ENCODE measurements at places on chromosomes 2 and 18.

- peak; percentile 18 for DNase-seq
These were observed 677 bp downstream of the GAD1 start for GRCh38 chr2:170817093-170818035.

- DNase-seq = no peak
These were observed 10.5 kb upstream of the NOL10 start for GRCh38 chr2:10700078-10700803.

GRCh38 chr2:10208736-10209135, 86.2 kb downstream of the RRM2 start:
- DNase-seq = no peak

DNA sequence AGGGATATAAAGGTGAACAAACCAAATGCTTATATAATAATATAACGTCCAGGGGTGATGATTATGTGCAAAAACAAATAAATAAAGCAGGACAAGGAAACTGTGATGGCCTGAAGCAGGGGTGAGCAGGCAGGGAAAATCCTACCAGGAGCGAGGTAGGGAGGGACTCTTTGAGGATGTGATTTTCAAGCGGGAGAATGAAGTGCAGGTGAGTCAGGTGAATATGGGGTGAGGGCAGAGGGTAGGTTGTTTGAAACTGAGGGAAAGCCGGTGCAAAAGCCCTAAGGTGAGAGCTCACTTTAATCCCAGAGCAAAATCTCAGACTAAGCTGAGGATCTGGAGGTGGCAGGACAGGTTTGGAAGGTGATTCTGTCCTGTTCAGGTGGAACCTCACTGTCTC, 40.7 kb downstream of the CYP26B1 start:
- no peak for DNase-seq

DNA sequence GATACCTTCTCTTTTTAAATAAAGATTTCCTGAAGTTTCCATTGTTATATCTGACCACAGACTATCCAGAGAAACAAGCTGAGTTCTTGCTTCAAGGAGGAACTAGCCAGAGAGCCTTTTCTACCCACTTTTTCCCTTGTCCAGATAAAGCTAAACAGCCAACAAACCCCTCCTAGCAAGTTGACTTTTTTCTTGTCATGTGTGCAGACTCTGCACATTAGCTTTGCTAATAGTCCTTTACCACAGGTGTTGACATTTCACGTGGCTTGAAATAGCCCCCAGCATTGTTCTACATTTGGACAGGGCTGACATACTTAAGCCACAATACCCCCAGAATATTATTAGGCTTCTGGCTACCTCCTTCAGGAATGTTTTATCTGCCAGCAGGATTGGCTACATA, 40.7 kb downstream of the PCBP1 start:
- DNase-seq = no peak

- no peak for DNase-seq
These were observed 126.9 kb upstream of the DAPL1 start for GRCh38 chr2:158668001-158668765.

DNA sequence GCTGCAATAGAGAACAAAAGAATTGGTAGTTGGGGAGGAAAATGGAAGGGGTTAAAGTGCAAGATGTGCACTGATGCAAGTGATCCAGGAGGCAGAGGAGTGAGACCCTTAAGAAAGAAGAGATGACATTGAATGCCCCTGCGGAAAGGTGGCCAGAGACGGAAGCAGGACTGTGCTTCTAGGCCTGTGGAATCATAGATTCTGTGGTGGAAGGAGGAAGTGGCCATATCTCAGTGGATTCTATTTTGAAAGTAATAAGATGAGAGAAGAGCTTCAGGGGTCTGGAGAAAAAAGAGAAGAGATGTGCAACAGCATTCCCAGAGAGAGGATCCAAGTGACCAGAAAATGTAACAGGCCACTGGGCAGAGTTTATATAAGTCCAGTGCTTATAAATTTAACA, 18.6 kb upstream of the GYPC start:
- DNase-seq = no peak

DNA sequence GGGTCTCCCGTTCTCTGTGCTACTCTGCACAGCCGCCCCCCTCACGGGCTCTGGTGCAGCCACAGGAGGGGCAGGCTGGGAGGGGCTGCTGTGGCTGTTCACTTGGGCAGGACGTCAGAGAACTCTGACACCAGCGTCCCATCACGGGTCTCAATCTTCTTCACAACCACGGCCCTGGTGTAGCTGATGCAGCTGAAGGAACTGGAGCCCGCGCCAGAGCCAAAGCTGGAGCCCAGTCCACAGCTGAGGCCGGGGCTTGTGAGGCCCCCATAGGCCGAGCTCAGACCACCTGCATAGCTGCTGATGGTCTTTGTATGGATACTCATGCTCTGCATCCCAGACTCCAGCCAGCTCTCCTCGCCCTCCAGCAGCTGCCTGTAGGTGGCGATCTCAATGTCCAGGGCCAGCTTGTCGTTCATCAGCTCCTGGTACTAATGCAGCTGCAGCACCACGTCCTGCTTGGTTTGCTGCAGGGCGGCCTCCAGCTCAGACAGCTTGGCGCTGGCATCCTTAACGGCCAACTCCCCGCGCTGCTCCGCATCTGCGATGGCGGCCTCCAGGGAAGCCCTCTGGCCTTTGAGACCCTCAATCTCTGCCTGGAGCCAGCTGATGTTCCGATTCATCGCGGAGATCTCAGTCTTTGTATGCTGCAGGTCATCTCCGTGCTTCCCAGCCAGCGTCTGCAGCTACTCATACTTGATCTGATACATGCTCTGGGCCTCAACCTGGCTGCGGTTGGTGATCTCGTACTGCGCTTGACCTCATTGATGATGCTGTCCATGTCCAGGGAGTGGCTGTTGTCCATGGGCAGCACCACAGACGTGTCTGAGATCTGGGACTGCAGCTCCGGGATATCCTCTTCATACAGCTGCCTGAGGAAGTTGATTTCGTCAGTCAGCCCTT, 7.4 kb upstream of the DUSP19 start:
- peak; percentile 53 for DNase-seq

- DNase-seq = no peak
These were observed 135.3 kb downstream of the CALCRL start for GRCh38 chr2:187312718-187313282.

DNA sequence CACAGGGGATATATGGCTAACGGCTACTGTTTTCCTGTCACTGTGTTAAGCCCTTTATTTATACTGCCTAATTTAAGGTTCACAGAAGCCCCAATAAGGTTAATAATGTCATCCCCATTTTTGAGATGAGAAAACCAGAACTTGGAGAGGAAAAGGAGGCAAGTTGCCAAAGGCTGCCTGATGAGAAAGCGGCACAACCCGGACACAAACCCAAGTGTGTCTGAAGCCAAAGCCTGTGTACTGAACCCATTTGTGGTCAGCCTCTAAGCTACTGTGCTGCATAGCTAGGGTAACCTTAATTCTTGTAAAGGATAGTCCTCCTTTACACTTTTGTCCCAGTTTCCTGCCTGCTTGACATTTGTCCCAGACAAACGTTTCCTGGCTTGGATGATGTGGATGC, 954.7 kb upstream of the FANCL start:
- DNase-seq = no peak
